HCT116 (cell line): ENCODE measurements at places on chromosomes 5 and 9. TPM values are rescaled to one million over a fixed set of nuclear protein-coding genes. Genes with fewer than 3 reads are reported as not detected.

The DMRT3 gene
- not detected for total RNA-seq

- H3K4me3 ChIP-seq = no peak overlapping the region
- H3K4me1 ChIP-seq = no peaks in the 10 kb centered on the region
- H3K36me3 ChIP-seq = no peaks in the 10 kb centered on the region
- no peak for DNase-seq
- H3K27me3 ChIP-seq = no peaks in the 10 kb centered on the region
Observed at GRCh38 chr5:179113945-179114641, 53.9 kb downstream of the ZNF354C start.

GRCh38 chr9:93093127-93093876 is 2.7 kb upstream of the CARD19 start:
- H3K4me1 ChIP-seq = peaks cover 61% of the 10 kb centered on the region
- H3K27ac ChIP-seq = peak overlapping the region; percentile 7; the same call in 1 of the 2 replicates
- no peaks in the 10 kb centered on the region for H3K27me3 ChIP-seq

The VAV2 gene
- total RNA-seq = 33.2 TPM

The FABP6 gene
- 8.5 TPM for total RNA-seq
